Activated CD4-positive, CD25-positive, alpha-beta regulatory T cell (primary cell): ENCODE measurements at places on chromosomes 2 and 18.

GRCh38 chr18:62781893-62782292 is 66.6 kb downstream of the PHLPP1 start:
- no peak for DNase-seq

GRCh38 chr2:96150791-96151594 is 5.8 kb upstream of the DUSP2 start:
- no peak for DNase-seq

DNA sequence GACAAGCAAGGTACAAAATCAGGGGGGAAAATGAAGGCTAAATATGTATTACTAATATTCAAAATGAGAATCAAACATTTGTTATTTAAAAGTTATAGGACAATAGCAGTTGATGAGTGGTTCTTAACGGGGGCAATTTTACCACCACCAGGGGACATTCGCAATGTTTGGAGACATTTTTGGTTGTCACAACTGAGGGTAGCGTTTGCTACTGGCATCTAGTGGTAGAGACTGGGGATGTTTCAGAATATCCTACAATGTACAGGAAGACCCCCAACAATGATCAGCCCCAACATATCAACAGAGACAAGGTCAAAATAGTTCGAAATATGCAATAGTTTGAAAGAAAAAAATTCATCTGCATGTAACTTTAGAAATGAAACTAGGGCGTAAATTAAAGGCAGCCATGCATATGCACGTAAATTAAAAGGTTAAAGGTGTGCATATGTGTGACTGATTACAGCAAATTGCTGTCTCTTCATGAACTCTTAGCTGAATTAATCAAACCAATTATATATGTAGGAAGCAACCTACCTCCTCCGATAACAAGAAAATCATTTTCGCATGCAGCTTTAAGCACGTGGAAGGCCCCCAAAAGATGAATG is 61.2 kb upstream of the CUL3 start:
- no peak for DNase-seq

DNA sequence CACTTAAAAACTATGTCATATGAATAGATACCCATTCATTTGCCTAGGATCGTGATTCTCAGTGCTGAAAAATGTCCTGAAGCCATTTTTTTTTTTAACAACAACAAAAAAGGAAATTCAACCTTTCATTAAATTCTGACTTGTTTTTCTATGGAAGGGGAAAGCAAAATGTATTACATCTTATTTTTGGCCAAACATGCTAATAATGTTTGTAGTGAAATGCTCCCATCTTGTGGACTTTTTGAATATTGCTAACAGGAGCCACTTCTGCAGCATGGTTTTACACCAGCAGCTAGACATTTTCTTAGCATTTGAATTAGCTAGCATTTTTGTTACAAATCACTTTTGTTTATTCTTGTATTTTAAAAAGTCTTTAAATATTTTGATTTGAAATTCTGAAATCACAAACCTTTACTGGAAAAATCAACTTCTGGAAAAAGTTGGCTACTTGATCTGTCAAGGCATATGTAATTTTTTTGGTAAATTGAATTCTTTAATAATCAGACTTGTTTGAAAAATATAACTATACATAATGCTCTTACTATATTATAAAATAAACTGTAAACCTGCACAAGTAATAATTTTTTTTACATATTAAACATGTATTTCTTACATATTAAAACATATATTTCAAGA is 75.8 kb downstream of the KIDINS220 start:
- DNase-seq, result no peak
